Amniotic stem cell (primary cell): ENCODE measurements at places on chromosomes 12 and 14.

DNA sequence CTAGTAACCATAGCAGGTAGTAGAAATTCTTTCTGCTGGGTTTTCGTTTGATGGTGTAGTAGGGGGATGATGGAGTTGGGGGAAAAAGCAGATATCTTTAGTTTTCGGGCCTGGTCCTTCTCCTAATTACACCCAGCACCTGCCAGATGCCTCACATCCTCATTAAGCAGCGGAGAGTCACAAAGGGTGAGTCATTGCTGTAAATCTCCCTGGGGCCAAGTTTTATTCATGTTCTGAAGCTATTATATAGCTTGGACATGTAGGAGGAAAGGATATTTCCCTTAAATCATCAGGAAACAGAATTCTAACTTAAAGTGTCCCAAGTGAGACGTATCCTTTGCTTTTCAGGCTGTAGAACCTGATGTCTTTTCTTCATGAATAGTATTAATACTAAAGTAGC is 4.9 kb upstream of the NECAP1 start:
- DNase-seq: peak; percentile 13

GRCh38 chr14:20489093-20489994 is 16.0 kb upstream of the RNASE10 start:
- no peak for DNase-seq

DNA sequence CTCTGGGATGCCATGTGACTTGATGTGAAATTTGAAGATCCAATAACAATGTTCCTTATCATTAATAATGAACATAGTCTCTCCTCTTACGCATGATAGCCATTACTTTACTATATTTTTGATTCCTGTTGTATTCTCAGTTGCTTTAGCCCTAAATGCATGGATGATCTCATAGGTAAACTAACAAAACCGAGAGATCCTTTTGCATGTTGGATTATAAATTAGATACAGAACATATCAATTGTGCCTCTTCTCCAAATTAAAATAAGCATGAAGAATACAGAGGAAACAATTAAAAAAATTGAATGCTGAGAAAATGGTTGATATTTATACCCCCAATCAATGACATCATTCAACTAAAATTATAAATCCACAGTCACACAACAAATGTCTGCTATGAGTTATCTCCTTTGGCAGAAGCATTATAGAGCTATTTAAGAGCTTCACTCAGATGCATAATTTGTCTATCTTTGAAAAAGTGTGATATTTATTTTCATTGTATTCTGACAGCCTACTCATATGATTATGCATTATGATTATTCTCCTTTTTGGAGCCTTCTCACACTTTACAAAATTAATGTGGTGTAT is 386.4 kb upstream of the STXBP6 start:
- DNase-seq: no peak

- no peak for DNase-seq
These were observed 879 bp downstream of the EDDM3A start for GRCh38 chr14:20746566-20746965.

- DNase-seq: no peak
These were observed 114.5 kb downstream of the ETV6 start for GRCh38 chr12:11763760-11764520.

- no peak for DNase-seq
These were observed 43.2 kb downstream of the CCDC88C start for GRCh38 chr14:91374287-91374878.

GRCh38 chr14:102592763-102593060 is 263 bp downstream of the RCOR1 start:
- no peak for DNase-seq

DNA sequence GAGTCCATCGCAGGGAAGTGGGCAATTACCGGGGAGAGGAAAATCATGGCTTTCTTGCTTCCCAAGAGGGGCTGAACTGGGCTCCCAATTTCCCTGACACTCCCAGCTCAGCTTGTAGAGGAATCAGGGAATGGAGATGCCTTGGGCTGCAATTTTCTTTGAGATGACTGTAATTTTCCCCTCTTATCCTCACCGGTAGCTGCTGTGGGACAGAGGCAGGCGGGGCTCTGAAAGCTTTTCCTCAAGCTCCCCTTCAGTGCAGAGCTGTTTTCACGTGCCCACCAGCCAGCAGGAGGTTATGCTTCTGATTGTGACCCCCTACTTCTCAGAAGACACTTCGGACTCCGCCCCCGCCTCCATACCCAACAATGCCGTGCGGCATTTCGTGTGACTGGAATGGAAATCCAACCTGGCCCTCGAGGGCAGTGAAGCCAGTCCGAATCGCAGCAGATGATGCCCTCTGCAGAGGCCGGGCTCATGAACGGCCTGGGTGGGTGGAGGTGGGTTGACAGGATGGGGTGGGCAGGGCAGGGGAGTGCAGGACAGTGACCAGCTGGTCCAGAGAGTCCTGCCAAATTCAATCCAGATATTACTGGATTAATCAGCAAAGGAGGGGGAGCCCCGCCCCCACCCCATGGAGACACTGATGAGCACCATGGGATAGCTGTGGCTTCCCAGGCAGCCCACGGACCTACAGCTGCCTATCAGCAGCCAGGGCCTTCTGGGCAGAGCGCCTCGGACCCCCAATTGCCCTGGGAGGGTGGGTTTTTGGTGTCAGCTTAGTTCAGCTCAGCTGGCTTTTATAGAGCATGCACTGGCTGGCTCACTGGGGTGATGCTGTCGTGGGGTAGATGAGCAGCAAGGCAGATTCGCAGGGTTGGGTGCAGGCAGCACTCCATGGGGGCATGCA is 37.6 kb downstream of the RTL1 start:
- no peak for DNase-seq

DNA sequence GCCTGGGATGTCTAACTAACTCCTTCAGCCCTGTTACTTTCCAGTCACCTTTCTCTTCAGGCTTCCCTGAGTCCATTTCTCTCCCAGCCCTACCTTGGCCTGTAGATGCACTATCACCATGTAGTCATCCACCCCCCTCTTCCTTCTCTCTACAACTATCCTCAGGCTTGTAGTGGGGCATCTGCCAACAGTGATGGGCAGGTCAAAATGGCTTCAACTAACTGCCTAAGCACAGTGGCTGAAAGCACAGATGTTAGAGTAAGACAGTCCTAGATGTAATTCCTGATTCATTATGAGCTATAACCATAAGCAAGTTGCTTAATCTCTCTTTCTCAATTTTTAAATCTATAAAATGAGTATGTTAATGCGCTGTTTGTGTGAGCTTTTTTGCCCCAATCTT is 133.6 kb upstream of the NAV3 start:
- no peak for DNase-seq

- DNase-seq: no peak
These were observed 79.8 kb downstream of the CCDC88C start for GRCh38 chr14:91337699-91338335.

GRCh38 chr12:115332945-115333344 is 649.0 kb upstream of the TBX3 start:
- DNase-seq: no peak

- DNase-seq: no peak
These were observed 103.4 kb downstream of the SLC2A13 start for GRCh38 chr12:40002178-40003169.

DNA sequence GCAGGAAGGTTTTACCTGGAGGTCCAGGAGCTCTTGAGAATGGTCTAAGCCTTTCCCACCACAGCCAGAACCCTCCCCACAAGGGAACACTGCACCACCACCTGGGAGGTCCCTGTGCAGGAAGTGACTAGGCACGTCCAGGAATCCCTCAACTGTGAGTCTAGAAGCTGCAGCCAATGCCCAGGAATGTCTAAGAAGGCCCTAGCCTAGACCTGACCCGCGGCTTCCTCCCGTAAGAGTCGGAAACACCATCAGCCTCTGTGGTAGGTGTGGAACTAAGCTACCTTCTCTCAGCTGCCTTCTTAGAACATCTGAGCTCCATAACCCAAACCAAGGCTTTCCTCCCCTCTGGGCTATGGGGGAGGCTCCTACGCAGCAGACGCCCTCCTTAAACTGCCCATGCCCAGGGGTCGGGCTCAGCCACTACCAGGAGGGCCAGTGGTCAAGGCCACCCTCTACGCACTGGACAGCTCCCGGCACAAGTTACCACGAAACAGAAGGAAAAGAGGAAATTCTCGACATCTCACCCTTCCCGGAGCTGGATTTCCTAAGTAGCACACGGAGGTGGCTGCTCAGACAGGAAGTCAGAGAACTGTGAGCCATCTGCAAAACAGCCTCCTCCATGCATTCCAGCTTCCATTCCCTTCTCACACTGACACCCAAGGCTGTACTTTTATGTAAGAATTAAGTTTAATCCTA is 25.5 kb downstream of the ZFYVE21 start:
- DNase-seq: no peak

- no peak for DNase-seq
These were observed 82.5 kb downstream of the ETV6 start for GRCh38 chr12:11732023-11732422.
